HCT116 (cell line): ENCODE measurements at places on chromosomes 16 and 17.
A peak's percentile ranks its signal among the peaks of the same experiment; 100 is the strongest.

DNA sequence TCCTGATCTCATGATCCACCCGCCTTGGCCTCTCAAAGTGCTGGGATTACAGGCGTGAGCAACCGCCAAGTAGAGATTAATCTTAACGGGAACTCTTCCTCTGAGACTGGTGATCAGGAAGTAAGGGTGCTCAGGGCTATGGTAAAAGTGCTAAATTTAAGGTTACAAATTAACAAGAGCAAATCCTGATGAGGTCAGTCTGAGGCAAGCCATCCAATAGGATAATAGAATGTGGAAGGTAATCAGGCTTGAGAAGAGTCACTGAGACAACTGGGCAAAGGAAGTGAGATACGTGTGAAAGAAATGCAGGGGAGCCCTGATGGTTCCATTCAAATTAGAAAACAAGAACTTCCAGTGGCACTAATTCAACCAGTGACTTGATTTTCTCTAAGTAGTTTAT lies 69.1 kb downstream of the CACNG1 start:
- no peak for DNase-seq

- DNase-seq = peak; percentile 33
Measured at GRCh38 chr16:23469814-23470213, 16.8 kb upstream of the COG7 start.

GRCh38 chr17:19375732-19376131 lies 2.6 kb upstream of the MAPK7 start:
- no peak for DNase-seq

- DNase-seq = no peak
Measured at GRCh38 chr17:40063187-40063771, 514 bp downstream of the THRA start.

GRCh38 chr16:10638101-10638500 lies 56.6 kb downstream of the TEKT5 start:
- DNase-seq = no peak

GRCh38 chr16:17357307-17358062 lies 113.3 kb downstream of the XYLT1 start:
- DNase-seq = no peak

DNA sequence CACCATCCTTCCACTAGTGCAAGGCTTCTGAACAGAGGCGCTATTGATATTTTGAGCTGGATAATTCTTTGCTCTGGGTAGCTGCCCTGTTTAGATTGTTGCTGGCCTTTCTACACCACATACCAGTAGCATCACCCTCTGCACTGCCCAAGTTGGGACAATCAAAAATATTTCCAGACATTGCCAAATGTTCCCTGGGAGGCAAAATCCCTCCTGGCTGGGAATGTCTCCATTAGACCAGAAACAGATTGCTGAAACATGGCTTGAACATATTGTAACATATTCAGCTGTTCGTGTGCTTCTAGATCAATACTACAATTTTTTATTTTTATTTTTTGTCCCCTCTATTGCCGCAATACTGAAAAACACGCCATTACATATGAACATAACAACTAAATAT lies 174.6 kb downstream of the ABCA8 start:
- DNase-seq = no peak

DNA sequence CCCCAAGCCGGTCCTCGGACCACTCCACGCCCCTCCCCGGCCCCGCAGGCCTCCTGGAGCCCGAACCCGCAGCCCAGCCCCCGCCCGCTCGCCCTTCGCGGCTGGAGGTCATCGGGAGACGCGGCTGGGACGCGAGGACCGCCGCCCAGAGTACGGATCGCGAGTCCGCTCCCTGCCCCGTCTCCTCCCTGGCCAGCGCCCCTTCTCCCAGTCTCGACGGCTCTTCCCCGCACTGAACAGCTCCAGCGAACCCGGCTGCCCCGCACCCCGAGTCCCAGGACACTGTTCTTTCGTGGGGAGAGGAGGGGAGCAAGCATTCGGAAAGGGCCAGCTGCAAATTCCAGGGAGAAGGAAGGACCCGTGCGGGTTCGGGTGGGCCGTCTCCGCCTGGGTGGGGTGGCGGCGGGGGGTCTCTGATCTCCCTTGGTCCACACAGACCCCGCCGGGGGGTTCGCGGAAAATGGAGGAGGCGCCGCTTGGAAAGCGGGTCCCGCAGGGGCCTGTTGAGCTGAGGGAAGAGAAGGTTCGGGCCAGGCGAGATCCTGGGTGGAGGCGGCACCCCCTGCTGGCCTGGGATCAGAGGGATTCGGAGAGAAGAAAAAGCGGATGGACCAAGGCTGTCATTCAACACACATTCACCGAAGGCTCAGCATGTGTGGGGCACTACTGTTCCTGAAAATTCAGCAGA lies 632 bp upstream of the RTN4RL1 start:
- no peak for DNase-seq

GRCh38 chr17:17849147-17849820 lies 12.5 kb upstream of the SREBF1 start:
- no peak for DNase-seq

DNA sequence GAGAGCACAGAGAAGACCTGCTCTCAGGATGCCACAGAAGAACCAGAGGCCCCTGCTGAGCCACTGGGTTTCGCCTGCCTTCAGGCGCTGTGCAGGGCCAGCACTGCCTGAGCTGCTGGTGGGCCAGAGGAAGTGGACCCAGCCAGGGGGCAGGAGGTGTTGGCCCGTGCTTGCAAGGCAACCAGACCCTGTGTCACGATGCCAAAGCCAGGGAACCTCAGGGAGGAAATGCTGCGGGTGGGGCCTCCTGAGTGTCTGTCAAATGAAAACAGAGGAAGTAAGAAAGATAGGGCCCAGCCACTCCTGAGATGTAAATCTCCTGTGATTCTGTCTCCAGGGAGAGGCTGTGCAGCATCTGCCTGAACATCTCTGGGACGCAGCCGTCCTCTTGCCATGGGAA lies 58.1 kb upstream of the ADORA2B start:
- DNase-seq = no peak

- no peak for DNase-seq
Measured at GRCh38 chr16:89103156-89103555, 9.5 kb downstream of the ACSF3 start.

GRCh38 chr16:73018821-73019456 lies 29.0 kb downstream of the ZFHX3 start:
- no peak for DNase-seq

DNA sequence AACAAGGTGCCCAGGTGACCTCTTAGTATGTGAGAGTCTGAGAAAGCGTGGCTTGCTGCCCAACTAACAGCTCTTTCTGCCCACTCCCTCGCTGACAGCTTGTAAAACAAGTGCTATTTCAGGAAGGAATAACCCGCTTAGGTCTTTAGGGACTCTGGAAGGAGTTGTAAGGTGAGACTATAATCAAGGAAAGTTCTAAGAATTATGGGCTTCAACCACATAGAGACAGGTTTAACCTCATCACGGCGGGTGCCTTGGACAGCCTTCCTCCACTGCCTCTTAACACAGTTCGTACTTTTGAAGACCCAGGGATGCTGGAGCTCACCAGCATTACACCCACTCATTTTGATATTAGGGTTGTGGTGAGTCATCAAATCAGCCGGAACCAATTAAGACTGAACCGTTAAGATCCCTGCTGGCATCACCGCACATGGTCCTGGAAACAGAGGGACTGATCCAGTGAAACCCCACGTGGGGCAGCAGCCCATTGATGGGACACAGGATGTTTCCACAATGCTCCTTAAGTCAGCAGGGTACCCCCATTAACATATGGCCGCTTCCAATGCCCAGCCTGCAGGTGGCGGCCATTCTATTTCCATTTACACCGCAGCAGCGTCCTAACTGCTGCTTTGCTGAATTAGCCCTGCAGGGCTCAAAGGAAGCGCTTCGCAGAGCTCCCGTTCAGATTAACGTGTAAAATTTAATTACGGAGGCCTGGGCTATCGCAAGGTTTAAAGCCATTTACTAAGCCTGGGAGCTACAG lies 176.6 kb upstream of the SDK2 start:
- DNase-seq = no peak

DNA sequence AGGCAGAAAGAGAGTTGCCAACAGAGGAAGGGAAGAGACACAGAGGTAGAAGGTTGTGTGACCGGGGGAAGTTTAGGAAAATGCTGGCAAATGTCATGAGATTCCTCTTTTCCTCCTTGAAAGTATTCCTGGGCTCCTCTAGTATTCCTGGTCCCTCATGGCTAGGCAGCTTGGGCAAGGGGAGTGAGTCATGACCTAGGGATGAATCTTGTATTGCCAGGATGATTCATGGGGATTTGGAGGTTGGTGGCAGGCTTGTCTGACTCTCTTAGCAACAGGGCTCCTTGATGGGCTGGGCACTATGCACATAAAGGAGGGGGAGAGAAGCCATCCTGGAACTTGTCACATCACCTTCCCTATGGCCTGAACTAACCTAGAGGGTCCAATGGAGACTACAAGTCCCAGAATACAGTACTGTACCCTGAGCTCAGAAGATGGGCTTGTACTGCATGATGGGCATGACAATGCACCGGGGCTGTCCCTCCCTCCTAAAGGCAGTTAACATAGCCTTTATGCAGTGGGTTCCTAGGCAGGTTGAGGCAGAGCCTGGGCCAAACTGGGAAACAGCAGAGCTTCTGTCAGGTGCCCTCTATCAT lies 2.1 kb upstream of the SEZ6 start:
- peak; percentile 21 for DNase-seq

DNA sequence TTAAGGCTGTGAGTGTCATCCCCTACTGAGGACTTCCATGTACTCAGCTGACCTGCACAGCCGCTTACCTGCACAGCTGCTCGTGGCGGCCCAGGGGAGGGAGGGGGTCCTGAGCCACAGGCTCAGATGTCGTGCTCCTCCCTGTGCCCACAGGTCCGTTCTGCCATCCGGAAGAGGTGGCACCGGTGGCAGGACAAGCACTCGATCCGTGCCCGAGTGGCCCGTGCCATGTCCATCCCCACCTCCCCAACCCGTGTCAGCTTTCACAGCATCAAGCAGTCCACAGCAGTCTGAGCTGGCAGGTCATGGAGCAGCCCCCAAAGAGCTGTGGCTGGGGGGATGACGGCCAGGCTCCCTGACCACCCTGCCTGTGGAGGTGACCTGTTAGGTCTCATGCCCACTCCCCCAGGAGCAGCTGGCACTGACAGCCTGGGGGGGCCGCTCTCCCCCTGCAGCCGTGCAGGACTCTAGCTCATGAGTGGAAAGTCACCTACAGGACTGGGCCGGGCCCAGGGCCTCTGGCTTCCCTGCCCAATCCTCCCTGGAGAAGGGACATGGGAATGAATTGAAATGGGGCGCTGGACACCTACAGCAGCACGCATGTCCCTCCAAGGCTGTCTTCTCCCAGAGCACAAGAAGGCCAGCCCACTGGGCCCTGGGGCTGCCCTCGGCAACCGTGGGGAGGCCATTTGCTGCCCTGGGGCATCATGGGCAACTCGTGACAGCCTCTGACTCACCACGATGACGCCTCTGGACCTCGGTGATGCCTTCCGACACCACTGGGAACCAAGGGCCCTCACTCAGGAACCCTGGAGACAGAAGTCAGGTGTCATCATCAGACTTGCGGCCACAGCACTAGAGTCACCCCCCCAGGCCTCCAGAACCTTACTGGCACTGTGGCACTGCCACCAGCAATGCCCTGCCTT lies 9.9 kb upstream of the SPPL2C start:
- no peak for DNase-seq

DNA sequence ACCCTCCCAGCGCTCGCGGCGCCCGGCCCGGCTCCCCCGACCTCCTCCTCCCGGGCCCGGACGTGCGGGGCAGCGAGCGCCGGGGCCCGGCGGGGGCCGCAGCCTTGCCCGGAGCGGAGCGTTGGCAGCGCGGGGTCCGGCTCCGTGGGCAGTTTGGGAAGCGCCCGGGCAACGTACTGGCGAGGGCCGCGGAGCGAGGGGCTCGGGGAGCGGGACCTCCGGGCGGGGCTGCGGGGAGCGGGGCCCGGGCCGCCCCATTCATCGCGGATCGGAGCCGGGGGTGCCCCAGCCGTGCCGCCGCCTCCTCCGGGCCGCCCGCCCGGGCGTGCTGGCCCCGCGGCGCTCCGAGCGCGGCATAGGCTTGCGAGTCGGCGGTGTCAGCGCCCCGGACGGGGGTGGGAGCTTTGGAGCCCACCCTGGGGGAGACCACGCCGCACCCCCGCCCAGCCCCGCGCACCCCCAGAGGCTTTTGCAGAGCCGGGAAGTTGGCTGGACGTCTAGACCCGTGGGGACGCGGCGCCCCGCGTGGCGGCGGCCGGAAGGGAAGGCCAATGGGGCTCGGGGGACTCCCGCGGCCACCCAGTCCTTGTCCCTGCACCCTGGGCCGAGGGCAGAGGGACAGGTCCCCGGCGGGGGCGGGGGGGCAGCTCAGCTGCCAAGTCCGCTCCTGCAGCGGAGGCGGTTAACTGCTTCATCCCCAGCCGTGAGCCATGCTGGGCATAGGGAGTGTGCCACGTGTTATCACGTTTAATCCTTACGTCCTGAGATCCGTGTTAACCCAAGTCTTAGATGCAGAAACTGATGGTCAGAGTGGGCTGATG lies 852 bp downstream of the ZNF469 start:
- DNase-seq = peak; percentile 28

GRCh38 chr16:83187405-83187804 lies 560.6 kb downstream of the CDH13 start:
- no peak for DNase-seq

DNA sequence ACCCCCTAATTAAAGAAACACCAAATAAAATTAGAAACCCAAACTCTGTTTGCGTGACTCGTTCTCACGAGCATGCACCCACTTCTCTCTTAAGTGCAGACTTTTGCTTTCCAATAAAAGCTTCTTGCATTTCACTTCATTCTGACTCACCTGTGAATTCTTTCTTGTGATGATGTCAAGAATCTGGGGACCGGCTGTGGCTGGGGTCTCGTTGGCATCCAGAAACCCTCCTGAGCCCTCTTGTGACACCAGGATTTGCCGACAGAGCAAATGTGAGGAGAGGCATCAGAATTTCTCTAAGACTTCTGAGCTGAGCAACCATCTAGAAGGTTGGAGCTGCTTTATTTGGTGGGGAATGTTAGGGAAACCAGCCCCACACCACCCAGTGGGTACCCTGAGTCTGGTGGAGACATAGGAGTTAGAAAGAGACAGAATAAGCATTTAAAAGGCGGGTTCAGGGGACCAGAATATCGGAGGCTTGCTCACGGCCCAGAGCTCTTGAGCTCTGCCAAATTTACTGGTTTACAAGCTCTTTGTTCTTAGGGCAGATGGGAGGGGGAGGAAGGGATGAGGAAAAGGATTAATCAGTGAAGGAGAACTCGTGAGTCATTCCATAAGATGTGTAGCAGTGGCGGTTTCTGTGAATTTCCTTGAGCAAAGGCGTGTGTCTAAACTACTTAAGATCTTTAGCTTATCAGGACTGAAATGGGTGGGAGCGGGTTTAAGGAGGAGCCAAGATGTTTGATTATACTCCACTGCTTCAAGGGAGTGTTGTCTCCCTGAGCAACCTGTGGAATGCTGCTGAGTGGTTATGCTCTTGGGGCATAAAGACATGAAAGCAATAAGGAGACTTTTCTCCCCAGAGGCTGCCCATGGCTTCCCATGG lies 24.2 kb upstream of the TMC5 start:
- DNase-seq = peak; percentile 89
